Tibial nerve (tissue), 4 donors: ENCODE measurements at places on chromosomes 3 and 15.

GRCh38 chr3:156474560-156475389, 80.1 kb downstream of the SSR3 start:
- no peak for DNase-seq

- DNase-seq = no peak
Measured at GRCh38 chr15:97653896-97654295, 306.6 kb upstream of the ARRDC4 start.

- DNase-seq = no peak
Measured at GRCh38 chr3:177992993-177993970, 543.0 kb upstream of the KCNMB2 start.

DNA sequence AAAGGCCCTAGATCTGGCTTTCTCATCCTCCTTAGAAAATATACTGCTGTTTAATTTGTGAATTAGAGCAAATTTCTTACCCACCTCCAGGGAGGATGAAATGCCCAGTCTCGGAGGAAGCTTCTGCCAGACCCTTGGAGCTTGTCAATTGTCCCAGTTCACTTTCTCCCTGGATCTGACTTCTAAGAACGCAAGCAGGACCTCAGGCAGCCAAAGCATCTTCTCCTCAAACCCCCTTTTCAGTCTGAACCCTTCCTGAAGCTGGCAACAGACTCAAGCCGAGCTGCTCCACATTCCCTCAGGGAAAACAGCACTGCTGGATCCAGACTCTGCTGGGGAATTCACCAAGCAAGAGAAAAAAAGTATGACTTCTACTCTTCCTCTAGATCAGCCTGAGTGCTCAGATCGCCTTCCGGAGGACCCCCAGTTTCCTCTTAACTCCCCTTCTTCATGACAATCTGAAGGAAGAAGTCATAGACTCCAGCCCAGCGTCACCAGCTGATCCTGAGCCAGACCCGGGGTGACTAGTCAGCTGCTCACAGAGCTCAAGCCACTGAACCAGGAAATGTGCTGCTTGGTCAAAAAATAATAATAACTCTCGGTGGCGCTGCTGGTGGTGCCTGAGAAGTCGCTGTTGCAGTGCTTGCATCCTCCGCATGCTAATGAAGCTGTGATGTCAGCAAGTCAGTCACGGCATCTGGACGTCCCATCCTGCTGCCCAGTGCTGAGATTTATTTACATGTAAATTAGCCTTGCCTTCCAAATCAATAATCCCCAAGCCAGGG, at the start of gene PRICKLE2:
TSS of gene PRICKLE2 (minus strand) at position 641 of the 785 bp plus-strand sequence. CDS start 26,539 bp downstream, outside the sequence.
- peak; percentile 78 for DNase-seq

GRCh38 chr3:110198717-110199587, 861.6 kb upstream of the DPPA4 start:
- no peak for DNase-seq

DNA sequence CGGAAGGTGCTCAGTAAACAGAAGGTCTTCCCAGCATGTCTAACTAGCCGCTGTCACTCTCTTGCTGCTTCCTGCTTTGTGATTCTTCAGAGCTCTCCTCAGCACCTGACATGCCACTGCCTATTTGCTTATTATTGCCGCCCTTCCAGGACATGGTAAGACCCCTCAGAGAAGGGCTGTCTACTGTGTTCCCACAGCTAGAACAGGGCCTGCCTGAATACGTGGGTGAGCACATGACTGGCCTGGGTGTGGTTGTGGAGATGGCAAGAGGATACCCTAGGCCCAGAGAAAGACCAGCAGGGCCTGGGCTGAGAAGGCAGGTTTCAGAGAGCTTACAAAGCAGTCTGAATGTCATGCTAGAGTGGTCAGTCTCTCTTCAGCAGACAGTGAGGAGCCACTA, 2.4 kb upstream of the EPHB1 start:
- DNase-seq = no peak

DNA sequence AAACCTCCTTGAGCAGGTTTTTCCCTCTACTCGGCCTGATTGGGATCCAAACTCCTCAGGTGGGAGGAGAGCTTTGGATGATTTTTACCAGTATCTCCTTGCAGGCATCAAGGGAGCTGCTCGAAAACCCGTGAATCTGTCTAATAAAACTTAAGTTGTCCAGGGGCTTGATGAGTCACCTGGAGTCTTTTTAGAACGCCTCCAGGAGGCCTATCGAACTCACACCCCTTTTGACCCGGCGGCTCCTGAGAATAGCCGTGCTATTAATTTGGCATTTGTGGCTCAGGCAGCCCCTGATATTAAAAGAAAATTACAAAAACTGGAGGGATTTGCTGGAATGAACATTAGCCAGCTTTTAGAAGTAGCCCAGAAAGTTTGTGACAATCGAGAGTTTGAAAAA, 41.6 kb downstream of the ZBTB11 start:
- no peak for DNase-seq

DNA sequence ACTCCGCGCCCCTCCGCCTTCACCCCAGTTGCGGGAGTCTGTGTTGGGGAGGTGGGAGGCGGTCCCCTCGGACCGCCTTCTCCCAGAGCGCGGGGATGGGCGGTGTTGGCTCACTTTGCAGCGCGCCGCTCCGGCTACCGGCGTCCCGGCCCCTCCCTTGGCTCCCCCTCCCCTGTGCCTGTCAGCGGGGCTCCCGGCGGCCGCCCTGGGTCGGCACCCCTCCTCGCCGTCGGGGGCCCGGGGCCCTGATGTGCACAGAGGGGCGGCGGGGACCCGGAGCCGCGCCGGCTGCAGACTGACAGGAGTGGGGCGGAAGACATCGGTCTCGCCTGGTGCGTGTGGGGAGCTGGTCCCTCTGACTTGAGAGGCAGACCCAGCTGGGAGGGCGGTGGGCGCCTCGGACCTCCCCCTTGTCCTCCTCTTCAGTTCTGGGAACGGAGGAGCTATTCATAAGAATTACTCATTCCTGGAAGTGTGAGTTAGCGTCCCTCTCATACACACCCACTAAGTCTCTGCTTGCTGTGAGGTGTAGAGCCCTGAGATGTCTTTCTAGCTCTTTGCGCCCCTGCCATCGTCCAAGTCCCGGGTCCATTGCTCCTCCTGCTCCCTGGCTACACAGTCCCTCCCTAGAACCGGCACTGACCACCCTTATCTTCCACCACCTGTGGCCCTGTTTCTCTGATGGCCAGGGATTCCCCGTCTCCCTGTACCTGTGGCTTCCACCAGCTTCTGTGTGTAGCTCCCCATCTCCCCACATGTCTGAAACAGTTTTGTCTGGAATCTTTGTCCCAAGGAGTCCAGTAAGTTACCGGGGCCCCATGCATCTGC, 42.3 kb upstream of the ROPN1 start:
- DNase-seq = no peak

GRCh38 chr15:42632105-42632675, 56.8 kb downstream of the STARD9 start:
- no peak for DNase-seq

DNA sequence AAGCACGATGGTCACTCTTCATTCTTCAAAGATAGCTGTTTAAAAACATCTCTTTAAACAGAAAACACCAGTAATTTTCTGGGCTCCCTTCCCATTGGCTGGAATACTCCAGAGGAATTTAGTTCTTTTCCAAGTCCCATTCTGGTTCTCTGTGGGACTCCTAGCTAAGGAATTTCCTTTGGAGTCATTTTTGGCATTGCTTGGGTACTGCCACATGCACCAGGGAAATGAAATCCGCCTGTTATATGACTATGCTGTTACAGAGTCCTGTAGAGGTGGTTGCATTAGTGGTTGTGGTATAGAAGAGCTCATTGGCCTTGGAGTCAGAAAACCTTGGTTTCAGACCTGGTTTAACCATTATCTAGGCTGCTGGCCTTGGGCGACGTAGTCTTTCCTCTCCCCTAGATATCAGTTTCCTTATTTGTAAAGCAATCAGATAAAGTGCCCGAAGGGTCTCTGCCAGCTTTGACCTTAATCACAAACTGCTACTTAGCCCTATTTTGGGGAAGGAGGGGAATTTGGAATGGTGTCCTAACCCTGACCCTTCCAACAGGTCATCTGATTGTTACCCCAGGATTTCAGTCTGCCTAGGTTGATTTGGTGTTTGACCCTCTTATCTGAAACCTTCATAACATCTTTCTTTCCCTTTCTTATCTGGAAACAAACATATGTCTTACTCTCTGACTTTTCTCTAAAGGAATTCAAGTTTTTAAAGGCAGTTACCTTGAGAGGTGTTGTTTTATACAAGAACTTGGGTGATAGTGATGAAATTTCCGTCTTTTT, 13.4 kb downstream of the RTP1 start:
- DNase-seq = no peak

DNA sequence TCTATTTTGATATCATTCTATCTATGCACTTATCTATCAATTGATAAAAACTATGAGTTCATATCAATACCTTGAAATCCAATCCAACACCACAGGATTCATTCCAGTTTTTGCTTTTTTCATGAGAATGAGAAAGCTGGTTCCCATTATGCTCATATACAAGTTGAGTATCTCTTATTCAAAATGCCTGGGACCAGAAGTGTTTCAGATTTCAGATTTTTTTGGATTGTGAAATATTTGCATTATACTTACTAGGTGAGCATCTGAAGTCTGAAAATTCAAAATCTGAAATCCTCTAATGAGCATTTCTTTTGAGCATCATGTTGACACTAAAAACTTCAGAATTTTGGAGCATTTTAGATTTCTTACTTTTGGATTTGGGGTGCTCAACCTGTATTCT, 67.8 kb upstream of the DCBLD2 start:
- no peak for DNase-seq

DNA sequence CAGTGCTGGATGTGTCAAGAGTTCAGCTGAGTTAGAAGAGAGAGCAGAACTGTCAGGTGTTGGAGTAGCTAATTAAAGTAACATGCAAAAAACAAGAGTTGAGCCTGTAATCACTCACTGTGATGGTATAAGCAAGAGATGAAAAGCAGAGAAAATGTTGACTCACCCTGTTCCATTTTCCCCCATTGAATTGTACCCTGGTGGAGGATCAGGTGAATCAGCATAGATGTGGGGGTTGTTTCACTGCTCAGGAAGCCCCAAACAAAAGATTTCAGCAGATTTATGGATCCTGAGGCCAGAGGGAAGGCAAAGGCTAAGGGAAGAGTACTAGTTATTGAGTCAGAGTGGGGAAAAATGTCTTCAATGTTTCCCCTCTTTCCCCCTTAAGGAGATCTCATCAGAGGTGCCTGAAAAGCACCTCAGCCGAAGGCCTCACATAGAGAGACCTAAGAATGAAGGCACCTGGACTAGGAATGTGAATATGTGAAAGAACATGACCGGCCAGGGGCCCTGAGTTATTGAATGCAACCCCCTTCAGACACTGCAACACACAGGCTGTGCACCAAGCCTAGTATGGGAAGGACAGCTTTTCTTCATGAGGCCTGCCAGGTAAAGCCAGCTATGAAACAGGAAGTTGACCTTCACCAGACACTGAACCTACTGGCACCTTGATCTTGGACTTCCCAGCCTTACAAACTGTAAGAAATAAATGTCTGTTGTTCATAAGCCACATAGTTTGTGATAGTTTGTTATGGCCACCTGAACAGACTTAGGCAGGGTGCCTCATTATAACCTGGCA, 90.1 kb downstream of the TMCO5A start:
- no peak for DNase-seq

GRCh38 chr3:191761906-191762305, 300.9 kb downstream of the PYDC2 start:
- DNase-seq = no peak
